Activated CD8-positive, alpha-beta memory T cell treated with anti-CD3 and anti-CD28 coated beads for 4 hours (primary cell): ENCODE measurements at places on chromosomes 16 and 17.

- DNase-seq = no peak
These were observed 7.3 kb upstream of the CD300H start for GRCh38 chr17:74574489-74575142.

DNA sequence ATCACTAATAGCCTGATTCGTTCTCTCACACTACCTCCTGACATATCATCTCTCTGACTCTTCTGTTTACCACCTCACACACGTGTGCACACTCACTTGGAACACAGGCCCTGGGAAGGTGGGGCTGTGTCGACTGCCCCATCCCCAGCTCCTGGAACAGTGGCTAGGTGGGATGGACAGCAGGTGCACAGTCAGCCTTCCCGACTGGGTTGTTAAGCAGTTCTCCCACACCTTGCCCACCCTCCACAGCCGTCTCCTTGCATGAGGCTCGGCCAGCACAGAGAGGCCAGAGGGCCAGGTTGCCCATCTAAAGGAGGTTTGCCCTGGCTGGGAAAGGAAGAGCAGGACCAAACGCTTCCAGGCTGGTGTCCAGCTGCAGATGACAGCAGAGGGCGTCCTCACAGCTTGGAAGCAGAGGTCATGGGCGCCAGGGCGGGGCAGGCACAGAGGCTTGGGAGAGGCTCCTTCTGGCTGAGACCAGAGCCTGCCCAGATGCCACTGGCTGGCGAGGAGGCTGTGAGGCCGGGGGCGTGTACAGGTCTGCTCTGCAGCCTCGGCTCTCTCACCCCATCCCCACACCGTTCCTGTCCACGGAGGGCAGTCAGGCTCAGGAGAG lies 92.8 kb downstream of the AMFR start:
- no peak for DNase-seq

DNA sequence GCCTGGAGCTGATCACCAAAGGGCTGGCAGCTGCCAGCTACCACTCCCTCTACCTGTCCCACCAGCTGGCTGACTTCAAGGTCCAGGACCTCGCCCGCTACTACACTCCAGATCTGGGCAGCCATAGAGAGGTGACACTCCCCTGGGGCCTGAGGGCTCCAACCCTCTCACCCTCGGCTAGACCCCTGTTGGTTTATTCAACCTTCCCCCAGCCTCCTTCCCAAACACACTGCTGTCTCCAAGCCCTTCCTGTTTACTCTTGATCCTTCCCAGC lies 18.0 kb downstream of the ALOX12B start:
- DNase-seq = no peak

DNA sequence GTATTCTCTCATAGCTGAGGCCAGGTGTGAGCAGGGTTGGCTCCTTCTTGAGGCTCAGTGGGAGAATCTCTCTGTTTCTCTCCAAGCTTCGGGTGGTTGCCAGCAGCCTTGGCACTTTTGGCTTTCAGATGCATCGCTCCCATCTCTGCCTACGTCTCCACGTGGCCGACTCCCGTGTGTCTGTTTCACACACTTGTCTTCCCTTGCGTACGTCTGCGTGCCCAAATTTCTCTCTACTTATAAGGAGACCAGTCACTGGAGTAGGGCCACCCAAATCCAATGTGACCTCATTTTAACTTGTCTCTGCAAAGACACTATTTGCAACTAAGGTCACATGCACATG lies 14.7 kb downstream of the OSBPL7 start:
- no peak for DNase-seq

GRCh38 chr16:89049484-89050118 lies 44.1 kb upstream of the ACSF3 start:
- no peak for DNase-seq

- DNase-seq = no peak
These were observed 152.6 kb downstream of the CDH11 start for GRCh38 chr16:64969221-64969620.
